ENCODE measurements at places on chromosomes 5 and 9.

DNA sequence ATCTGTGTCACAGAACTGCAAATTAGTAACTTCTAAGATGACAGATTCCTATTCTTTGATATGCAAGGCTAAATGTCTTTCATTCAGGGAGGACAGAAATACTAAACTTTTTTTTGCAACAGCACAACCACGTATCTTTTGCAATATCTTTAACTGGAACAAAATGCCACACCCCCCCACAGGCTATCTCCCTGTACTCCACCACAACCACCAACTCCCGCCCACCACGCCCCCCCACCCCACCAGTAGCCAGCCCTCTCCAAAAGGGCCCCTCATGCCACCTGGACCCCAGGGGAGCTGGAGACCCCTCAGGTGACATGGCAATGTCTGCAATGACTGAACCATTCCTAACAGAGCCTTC, 131.8 kb downstream of the ROR2 start:
- DNase-seq, result no peak

DNA sequence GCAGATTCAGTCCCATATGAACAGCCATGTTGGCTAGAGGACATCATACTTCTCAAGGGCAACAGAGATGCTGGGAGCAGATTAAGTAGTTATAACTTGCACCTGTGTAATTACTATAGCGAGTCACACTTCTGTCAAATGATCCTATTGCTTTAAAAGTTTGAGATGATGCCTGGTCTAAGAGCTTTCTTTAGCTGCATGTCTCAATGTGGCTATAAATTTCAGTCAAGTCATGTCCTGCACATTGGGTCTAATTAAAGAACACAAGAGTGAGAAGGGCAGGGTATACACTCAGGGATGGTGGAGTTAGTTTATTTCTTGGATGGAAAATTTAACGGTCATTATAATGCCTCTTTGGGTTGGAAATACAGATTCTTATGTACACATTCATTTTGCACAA, 557.3 kb downstream of the RAB3C start:
- no peak for DNase-seq

DNA sequence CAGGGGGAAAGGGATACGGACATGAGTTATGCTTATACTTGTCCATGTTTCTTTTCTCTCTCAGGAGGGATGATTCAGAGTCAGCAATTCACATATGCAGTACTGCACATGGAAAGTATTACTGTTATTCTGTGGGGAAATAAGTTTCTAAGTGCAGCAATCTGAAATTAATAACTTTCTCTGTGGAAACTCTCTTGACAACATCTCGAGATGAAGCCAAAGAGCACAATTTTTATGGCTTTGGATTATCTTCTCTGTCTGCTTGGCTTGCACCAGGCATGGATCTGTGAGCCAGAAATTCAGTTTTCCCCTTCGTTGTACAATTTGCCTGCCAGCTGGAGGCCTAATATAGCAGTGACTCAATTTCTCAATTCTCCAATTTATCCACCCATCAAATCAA, 2.5 kb upstream of the NDFIP1 start:
- DNase-seq, result no peak

DNA sequence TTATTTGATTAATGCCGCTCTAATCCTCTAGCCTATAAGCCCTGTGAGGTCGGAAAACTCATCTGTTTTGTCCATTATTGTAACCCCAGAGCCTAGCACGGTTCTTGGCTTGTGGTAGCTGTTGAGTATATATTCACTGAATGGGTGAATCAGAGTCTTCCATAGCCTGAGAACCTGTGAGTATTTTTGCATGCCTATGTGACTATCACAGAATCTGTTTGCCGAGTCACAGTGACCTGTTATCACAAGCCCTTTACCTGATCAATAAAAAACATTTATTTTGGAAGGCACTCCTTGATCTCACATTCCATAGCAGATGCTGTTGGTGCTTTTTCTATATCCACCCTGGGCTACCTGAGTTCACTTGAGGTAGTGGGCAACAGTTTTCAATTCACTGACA, 125.0 kb upstream of the STC2 start:
- DNase-seq, result no peak

DNA sequence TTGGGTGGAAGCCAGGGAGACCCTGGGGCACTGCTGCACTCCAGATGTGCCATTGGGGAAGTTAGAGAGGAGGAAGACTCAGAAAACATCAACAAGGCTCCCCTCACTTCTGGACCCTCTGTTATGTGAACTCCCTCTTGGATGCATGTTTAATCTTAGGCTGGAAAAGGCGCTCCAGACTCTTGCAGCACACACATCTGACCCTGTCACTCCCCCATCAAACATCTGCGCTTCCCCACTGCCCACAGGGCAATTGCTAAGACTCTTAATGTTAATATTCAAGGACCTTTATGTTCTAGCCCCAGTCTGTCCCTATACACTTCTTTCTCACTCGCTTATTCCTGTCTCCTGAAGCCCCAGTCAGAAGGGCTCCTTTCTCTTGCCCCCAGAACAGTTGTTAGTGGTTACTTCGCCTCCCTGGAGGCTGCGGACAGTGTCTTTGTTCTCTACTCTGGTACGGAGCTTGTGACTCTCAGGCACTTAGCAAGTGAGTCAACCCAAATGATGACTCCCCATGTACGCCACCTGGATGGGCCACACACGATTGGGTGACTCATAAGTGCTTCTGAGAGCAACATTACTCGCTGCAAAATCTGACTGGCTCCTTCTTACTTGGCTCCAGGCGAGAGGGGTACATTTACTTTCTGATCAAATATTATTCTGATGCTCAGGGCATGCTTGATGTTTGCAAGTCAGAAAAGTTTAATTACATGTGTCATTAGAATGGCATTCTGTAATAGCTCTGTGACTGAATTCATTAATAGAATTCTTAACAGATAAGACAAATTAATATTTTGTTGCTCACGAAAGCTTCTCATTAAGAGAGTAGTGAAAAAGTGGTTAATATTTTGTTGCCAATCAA, 193.6 kb downstream of the HSPA4 start:
- no peak for DNase-seq

DNA sequence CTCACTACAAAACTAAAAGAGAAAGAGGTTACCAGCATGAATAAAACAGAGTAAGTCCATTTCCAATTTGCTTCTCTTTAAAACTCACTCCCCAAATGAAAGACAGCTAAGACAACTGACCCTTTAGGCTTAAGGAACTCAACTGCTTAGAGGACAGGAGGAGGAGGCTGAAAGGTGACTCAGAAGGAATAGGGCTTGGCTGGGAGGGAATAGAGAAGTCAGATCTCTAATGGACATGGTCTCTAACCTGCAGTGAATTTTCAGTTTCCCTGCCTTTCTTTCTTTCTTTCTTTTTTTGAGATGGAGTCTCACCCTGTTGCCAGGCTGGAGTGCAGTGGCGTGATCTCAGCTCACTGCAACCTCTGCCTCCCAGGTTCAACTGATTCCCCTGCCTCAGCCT, 261.8 kb upstream of the CLINT1 start:
- DNase-seq, result no peak

DNA sequence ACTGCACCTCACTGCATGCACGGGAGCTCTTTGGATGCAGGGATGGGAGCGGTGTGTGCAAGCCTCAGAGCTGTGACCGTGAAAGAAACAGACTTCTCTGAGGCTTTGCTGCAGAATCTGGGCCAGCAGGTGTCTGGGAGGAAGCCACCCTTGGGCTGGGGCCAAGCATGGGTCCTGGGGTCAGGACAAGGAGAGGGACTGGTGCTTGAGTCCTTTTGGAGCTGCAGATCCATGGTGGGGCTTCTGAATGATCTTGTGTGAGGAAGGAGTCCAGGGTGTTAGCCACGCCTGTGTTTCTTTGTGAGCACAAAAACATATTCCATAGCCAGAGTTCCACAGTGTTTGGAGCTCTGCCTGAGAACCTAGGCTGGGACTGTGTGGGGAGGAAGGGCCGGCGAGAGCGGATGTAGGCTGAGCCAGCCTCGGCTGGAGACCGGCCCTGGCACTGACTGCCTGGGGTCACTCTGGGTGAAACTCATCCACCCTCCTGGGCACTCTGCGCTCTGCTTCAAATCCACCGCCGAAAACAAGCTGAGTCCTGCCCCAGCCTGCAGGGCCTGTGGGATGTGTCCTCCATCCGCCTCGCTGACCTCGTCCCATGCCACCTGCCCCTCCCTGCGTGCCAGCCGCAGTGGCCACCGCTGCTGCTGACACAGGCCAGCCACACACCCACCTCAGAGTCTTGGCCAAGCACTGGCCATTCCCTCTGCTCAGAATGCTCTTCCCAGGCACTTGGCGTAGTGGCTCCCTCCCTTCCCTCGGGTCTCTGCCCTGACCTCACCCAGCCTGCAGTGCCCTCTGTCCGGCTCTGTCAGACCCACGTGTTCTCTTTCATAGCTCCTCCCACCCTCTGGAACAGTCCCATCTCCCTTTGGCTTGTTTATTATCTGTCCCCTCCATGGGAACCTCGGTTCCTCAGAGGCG, 26.7 kb downstream of the ERGIC1 start:
- DNase-seq, result no peak

- DNase-seq, result no peak
Measured at GRCh38 chr9:122374885-122375420, 4.1 kb downstream of the PTGS1 start.

DNA sequence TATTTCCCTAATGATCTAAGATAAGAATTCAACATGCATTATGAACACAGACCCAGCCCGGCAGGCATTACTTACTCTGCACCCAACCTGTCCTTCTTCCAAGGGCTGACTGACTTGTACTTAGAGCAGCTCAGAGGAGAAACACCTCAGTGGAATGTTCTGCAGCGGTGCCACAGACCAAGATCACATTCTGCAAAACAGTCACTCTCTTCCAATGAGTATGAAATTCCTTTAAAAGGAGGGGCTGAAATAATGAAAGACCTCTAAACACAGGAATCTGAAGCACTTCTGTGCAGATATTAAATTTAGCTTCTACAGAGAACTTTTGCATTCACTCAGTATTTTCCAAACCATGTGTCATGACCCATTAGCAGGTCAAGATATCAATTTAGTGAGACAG, 172.9 kb downstream of the ZDHHC21 start:
- DNase-seq, result no peak

GRCh38 chr5:22850981-22851380, 2.2 kb downstream of the CDH12 start:
- no peak for DNase-seq

DNA sequence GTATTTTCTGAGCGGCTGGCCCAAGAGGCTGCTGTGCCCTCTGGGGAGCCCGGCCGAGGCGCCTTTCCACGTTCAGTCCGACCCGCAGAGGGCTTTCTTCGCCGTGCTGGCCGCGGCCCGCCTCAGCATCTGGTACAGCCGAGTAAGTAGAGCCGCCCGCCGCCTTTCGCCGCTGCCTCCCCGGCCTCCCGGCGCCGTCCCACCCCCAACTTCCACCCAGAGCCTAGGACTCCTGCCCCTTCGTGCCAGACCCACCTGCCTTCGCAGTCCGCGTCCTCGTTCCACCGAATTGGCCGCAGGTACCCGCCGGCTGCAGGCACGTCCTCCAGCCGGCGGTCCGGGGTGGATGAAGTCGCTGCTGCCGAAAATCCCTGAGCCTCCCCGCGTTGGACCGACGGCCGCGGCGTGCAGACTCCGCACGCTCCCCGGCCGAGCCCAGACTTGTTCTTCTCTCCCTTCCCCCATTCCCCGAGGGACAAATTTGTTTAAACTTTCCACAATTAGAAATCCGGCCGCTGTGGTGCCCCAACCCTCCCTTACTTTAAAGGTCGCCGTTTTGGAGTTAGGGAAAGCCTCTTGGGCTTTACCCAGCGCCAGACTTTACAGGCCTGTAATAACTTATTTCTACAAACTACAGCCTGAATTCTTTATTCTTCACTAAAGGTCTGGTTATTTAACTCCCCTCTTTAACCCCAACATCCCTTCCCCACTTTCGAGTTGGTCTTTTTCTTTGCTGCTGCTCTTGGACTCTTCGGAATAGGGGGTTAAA, 589 bp downstream of the RIC1 start:
- DNase-seq, result peak; percentile 39

DNA sequence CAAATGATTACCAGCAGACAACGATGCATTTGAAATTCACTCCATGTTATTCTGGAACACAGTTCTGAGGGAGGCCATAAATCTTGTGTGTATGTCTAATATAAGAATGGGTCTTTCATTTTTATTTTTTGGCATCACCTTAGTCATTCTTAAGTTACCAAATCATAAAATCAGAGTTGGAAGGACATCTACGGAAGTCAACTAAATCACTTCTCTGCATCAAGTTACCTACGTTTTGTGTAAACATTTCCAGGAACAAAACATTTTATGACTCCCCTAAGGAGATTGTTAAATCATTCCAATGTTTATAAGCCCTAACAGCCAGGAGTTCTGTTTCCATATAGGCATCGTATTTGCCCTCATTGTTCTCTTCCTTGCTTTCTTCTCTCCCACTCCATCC, 378.2 kb downstream of the FAM170A start:
- DNase-seq, result no peak

- no peak for DNase-seq
Measured at GRCh38 chr9:110126986-110127864, 80.7 kb downstream of the C9orf152 start.

DNA sequence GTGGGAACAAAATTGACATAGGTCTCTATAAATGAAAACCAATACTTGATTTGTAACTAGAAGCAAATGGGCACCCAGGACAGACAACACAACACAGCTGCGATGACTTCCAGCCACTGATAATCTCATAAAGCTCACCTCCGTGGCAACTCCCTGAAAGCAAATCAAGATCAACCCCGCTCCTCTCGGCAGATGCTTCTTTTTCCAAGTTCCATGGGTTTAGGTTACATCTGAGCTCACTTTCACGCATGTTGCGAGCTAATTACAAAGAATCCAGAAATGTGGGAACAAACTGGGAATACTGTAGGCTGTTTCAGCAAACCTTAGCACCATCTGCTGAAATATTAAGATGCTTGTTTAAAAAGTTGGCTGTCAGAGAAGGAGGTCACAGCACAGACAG, 153.9 kb downstream of the ELAVL2 start:
- no peak for DNase-seq

- DNase-seq, result no peak
Measured at GRCh38 chr5:121226765-121227164, 624.9 kb upstream of the FTMT start.
